ENCODE measurements at places on chromosomes 11 and 22.

DNA sequence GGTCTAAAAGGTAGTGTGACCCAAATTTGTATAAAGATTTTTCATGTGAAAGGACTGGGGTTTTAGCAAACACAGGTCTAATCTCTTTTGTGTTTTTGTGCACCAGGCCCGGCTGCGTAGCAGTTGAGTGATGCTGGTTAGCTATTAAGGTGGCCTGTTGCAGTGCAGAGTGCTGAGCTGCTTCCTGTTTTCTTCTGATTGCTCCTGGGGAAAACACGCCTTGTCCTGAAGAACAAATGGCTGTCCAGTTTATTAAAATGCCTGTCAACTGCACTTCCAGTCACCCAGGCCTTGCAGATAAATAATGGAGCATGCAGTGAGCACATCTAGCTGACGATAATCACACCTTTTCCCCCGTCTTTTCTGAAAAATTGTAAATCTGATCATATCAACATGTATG is 1.8 kb downstream of the SRSF8 start:
- peaks cover 28% of the 10 kb centered on the region for H3K4me1 ChIP-seq
- H3K27ac ChIP-seq, result peak overlapping the region; percentile 96
- no peaks in the 10 kb centered on the region for H3K27me3 ChIP-seq
- peak; percentile 77 for DNase-seq
- peak overlapping the region; percentile 97 for H3K4me3 ChIP-seq

- no peak overlapping the region for H3K4me3 ChIP-seq
- no peaks in the 10 kb centered on the region for H3K36me3 ChIP-seq
- no peak for DNase-seq
- H3K27me3 ChIP-seq, result peaks cover 37% of the 10 kb centered on the region
- H3K4me1 ChIP-seq, result no peaks in the 10 kb centered on the region
These were observed 54.6 kb upstream of the SC5D start for GRCh38 chr11:121237686-121238658.

GRCh38 chr22:50625131-50625567 is 2.8 kb downstream of the ARSA start:
- peak overlapping the region; percentile 42 for H3K27ac ChIP-seq
- H3K4me1 ChIP-seq, result peaks cover 36% of the 10 kb centered on the region
- no peak for DNase-seq
- H3K4me3 ChIP-seq, result no peak overlapping the region
- no peaks in the 10 kb centered on the region for H3K27me3 ChIP-seq

DNA sequence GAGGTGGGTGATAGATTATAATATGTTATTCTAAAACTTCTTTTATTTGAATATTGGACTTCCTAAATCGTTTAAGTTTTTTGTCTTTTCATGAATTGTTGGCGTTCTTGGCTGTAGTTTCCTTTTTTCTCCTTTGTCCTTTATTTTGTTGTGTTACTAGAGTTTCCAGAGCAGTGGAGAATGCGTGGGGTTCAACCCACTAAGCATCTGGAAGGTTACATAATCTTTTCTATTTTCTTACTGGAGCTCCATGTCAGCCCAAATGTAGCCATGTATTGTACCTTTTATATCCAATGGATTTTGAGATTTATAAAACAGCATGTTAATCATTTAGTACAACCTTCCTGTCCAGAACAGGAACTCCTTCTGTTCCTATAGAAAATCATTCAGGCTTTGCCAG is 63.2 kb downstream of the PPP6R3 start:
- H3K27ac ChIP-seq, result no peak overlapping the region
- peaks cover 23% of the 10 kb centered on the region for H3K36me3 ChIP-seq
- no peak overlapping the region for H3K4me3 ChIP-seq
- DNase-seq, result no peak
- no peaks in the 10 kb centered on the region for H3K27me3 ChIP-seq

- H3K36me3 ChIP-seq, result no peaks in the 10 kb centered on the region
- no peak overlapping the region for H3K27ac ChIP-seq
- no peaks in the 10 kb centered on the region for H3K27me3 ChIP-seq
- H3K4me3 ChIP-seq, result no peak overlapping the region
- no peaks in the 10 kb centered on the region for H3K4me1 ChIP-seq
- no peak for DNase-seq
These were observed 1078.3 kb downstream of the FAM181B start for GRCh38 chr11:81655351-81655750.

- H3K27me3 ChIP-seq, result peaks cover 89% of the 10 kb centered on the region
- H3K4me3 ChIP-seq, result no peak overlapping the region
- H3K36me3 ChIP-seq, result no peaks in the 10 kb centered on the region
- DNase-seq, result no peak
These were observed 68.0 kb upstream of the TCF20 start for GRCh38 chr22:42338479-42338878.

DNA sequence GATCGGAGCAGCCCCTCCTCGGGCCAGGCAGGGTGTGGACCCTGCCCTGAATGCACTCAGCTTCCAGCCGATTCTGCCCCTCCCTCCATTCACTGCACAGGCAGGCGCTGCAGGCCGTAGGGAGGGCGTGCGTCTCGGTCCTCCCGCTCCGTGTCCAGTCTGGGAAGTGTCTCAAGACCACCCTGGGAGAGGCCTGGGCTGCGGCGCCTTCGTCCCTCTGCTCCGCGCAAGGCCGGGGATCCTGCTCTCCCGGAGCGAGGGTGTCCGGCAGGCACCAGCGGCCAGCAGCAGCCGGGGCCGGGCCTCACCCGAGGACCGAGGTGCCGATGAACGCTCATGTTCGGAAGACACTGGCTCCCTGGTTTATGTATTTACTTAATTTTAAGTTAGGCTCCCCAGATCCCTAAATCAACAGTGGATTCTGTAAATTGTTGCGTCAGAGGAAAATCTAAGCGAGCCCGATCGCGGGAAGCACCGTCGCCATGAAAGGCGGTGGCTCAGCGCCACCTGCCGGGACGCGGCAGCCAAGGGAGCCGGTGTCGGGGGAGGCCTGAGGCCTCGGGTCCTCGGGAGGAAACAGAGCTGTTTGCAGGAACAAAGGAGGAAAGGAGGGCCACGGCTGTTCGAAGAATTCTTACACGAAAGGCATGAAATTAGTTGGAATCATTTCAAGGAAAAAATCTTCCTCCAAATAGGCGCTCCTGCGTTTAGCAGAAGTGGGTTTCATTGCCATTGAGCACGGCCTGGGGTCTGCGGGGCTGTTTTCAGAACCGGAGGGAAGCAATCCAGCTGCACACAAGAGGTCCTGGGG is 195.3 kb downstream of the BRD1 start:
- no peaks in the 10 kb centered on the region for H3K27me3 ChIP-seq
- DNase-seq, result no peak
- H3K27ac ChIP-seq, result no peak overlapping the region
- peaks cover 12% of the 10 kb centered on the region for H3K4me1 ChIP-seq
- H3K4me3 ChIP-seq, result no peak overlapping the region

- no peak overlapping the region for H3K4me3 ChIP-seq
- peaks cover 6% of the 10 kb centered on the region for H3K4me1 ChIP-seq
- DNase-seq, result no peak
- no peaks in the 10 kb centered on the region for H3K27me3 ChIP-seq
- H3K27ac ChIP-seq, result no peak overlapping the region
These were observed 38.4 kb downstream of the KCNQ1OT1 start for GRCh38 chr11:2661173-2662023.

Measured in naive B cell (primary cell).